Muscle of arm (tissue), 14 donors: ENCODE measurements at places on chromosomes 3 and 15. TPM values are rescaled to one million over a fixed set of nuclear protein-coding genes. Genes with fewer than 3 reads are reported as not detected.

DNA sequence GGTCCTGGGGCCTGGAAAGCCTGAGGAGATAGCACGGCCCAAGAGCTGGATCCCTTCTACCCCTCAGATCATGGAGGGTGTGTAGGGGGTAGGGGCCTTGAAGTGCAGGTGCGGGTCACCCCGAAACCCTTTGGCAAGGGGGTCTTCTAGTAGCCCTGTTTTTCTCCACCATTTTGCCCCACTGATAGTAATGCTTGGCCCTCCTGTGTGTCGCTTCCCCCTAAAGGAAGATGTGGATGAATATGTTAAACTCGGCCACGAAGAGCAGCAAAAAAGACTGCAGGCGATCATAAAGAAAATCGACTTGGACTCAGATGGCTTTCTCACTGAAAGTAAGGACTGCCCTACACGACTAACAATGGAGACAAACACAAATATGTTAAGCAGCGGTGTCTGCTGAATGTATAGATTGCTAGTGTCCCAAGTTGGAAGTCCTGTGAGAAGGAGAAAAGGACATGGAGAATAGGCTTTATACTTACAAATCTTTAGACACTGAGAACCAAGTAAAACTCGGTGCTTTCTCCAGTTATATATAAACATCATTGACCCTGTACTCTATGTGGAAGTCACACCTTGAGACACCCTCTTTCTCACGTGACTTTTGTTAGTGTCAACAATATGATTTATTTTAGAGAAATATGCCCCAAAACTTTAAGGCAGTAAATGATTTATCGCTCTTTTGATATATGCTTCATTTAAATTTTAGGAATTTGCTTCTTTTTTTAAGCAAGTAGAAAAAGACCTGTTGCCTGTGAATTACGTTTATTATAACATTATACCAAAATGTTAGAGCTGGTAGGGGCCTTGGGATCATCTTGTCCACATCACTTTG, 802 bp downstream of the RCN2 start:
- DNase-seq = peak; percentile 27

- no peak for DNase-seq
Observed at GRCh38 chr3:60135474-60135873, 1085.6 kb upstream of the CFAP20DC start.

DNA sequence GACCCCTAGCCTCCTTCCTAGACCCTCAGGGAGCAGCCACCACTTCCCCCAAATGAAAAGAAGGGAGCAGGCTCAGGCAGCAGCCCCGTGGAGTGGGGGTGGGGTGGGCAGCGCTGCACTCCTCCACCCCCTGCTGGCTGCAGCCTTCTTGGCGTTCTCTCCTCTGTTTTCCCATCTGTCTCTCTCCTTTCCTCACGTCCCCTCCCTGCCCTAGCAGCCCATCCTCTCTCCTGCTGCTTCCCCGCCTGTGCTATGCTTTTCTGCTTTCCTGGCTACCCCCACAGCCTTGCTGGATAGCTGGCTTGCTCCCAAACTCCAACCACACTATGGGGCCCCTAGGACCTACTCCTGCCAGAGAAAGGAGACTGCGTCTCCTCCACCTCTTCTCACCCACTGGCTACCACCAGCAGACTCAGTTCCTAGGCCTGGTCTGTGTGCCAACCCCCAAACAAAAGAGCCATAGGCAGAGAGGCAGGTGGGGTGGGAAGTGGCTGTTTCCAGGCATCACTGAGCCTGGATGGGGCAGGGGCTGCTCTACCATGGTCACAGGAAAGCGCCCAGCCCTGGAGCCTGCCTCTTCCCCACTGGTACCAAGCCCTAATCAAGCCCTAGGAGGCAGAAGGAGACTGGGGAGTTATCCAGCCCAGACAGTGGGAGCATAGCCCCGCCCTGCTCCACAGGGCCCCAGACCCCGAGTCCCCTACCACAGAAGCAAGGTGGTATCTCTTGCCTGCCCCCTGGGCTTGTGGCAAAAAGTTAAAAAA, 3.4 kb upstream of the DISP2 start:
- DNase-seq = no peak

DNA sequence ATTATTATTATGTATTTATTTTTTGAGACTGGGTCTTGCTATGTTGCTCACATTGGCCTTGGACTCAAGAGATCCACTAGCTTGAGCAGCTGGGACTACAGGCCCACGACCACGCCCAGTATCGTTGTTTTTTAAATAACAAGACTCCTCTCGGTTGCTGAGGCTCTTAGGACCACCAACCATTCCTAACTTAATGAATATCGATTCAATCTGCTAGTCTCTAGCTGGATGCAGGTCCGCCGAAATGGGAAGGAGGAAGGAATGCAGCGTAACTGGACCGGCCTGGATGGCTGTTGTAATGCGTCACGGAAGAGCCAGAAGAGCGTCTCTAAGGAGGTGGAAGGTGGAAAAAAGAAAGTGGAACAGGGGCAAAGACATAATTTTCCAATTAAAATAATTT, 1.7 kb downstream of the ANXA2 start:
- no peak for DNase-seq

The CAPN3 gene
- polyA plus RNA-seq = 536 TPM

- DNase-seq = no peak
Observed at GRCh38 chr3:191775451-191776233, 314.7 kb downstream of the PYDC2 start.

DNA sequence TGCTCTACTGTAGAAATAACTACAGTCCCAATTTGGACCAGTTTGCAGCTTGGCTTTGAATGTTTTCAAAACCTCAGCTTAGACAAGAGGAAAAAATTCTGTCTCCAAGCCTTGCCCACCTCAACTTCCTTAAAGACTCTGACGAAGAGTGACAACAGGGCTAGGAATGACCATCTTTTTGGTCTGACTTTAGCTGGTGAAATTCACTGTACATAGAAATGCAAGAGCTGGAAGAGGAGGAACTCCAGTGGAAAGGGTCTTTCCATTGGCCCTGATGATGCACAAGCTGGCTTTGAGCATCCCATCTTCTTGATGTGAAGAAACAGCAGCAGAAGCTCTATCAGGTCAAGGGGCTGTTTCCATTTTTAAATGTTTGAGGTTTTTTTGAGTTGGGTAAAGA, 22.7 kb upstream of the SH3BP5 start:
- DNase-seq = no peak

GRCh38 chr3:172137287-172138192, 98.2 kb downstream of the FNDC3B start:
- DNase-seq = no peak

- DNase-seq = peak; percentile 64
Observed at GRCh38 chr3:72145506-72146380, 360.8 kb upstream of the PROK2 start.

DNA sequence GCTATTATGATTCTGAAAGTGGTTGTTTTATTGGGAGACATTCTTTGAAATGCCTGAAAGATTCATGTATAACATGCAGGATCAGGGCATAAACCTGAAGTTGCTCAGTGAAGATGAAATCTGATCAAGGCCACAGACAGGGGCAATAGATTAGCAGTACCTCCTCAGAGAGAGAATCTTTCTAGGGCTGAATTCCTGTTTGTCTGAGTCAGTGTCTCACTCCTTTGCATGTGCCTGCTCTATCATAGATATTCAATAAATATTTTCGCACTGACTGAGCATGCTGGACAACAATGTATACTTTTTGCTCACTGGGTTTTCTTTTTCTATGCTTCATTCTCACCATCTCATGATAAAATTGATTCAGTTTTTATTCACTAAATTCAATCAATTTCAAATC, 49.8 kb upstream of the PFN2 start:
- no peak for DNase-seq

The ZBTB47 gene
- 25.8 TPM for polyA plus RNA-seq

GRCh38 chr3:153673853-153674252, 447.3 kb upstream of the ARHGEF26 start:
- no peak for DNase-seq

The C3orf85 gene
- not detected for polyA plus RNA-seq

The CAND2 gene
- polyA plus RNA-seq = 25.0 TPM

- no peak for DNase-seq
Observed at GRCh38 chr3:97430601-97431000, 334.0 kb upstream of the ARL6 start.

- no peak for DNase-seq
Observed at GRCh38 chr15:95226835-95227234, 995.5 kb downstream of the MCTP2 start.

The KBTBD8 gene
- polyA plus RNA-seq = 3.0 TPM

DNA sequence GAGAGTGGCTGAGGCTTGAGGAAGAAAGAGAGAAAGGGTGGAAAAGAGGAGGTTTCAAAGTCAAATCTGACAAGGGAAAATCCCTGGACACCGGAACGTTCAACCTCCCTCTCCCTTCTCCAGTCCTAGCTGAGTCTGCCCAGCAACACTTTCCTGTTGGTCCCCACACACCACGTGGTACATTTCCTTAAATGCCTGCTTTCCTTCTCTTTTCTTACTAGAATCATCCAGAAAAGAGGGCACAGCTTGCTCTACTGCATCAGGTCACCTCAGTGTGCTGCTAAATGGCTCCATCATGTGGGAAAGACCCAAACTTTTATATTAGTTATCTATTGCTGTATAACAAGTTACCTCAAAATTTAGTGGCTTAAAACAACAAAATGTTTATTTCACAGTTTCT, 181.2 kb downstream of the NECTIN3 start:
- no peak for DNase-seq

- peak; percentile 46 for DNase-seq
Observed at GRCh38 chr3:128282380-128283196, 129.3 kb downstream of the EEFSEC start.

GRCh38 chr3:45180899-45181298, 34.7 kb upstream of the CDCP1 start:
- no peak for DNase-seq

DNA sequence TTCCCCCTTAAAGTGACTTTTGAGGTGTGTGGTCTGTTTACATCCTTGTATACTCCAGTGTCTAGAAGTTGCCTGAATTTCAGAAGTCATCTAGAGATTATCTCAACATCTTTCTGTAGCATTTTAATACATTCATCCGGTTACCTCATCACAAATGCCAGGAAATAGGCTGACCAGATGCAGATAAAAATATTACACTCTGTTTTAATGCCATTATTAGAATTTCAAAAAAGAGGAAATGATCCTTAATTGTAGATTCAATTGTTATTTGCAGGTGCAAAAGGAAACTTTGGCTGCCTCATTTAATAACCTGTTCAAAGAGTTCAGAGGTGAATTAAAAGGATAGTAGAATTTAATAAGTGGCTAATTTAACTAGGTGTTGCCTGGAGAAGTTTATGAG, 290.9 kb downstream of the C3orf38 start:
- DNase-seq = no peak

GRCh38 chr3:143412084-143412483, 292.5 kb downstream of the CHST2 start:
- DNase-seq = no peak
